ENCODE measurements at places on chromosomes 13 and 19.

- no peak overlapping the region for H3K4me3 ChIP-seq
- peaks cover 7% of the 10 kb centered on the region for H3K4me1 ChIP-seq
- DNase-seq: no peak
- no peak overlapping the region for H3K27ac ChIP-seq
- H3K27me3 ChIP-seq: peaks cover 21% of the 10 kb centered on the region
These were observed 38.4 kb upstream of the RCBTB2 start for GRCh38 chr13:48571126-48571913.

DNA sequence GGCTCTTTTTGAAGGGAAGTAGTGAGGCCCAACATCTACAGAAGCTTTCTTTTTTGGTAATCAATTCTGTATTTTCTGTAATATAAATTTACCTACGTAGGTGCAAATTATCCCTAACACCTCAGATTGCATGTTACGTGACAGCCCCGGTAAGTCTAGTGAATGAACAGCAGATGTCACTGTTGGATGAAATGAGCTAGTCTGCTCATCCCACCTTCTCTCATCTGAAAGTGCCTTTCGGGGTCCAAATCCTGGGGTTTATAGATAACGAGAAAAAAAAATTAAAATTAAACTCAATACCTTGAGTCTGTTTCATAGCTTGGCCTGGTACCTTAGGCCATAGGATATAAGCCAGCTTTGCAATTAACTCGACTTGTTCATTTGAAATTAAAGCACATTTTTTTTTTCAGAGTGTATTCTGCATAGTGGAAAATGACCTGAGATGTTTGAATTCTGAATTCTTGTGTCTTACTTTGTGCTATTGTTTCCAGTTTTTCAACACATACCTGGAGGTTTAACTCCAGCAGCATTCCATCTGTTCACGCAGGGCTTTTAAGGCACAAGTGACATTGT, 548.2 kb downstream of the GPC5 start:
- H3K27me3 ChIP-seq: no peaks in the 10 kb centered on the region
- no peak overlapping the region for H3K4me3 ChIP-seq
- H3K27ac ChIP-seq: no peak overlapping the region
- DNase-seq: no peak
- no peaks in the 10 kb centered on the region for H3K4me1 ChIP-seq
- H3K36me3 ChIP-seq: no peaks in the 10 kb centered on the region

DNA sequence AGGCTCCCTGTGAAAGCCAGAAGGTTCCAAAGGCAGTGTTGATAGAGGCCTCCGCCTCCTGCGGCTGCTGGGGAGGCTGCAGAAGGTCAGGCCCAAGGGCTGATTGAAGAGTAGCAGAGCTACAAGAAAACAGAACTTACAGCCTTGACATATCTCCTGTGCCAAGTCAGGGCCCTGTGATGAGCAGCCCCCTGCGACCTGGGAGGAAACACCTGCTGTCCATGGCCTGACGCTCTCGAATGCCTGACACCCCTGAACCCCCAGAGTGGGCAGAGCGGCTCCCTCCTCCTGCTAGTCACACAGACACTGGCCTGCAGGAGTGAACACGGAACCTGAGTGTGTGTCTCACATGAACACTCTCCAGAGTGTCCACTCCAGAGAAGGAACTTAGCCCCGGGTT, 38.2 kb upstream of the TUBGCP3 start:
- H3K27me3 ChIP-seq: peaks cover 6% of the 10 kb centered on the region
- H3K4me3 ChIP-seq: no peak overlapping the region
- H3K36me3 ChIP-seq: no peaks in the 10 kb centered on the region
- no peak for DNase-seq
- H3K27ac ChIP-seq: no peak overlapping the region

DNA sequence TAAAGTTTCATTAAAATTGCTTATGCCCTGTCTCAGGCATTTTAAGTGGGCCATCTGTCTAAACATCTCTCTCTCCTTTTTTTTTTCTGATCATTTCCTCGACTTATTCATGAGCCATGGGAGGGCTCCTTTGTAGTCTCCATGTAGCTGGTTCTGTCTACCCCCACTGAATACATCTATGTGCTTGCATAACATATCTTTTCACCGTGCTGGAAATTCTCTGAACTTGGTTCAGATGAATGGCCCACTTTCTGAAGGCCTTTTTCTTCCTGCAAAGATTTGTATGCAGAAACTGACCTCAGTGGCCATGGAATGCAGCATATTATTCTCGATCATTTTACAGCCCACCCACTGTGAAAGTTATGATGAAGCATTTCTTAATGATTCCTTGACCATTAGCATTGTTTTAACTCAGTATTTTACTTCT, 225.3 kb downstream of the GGACT start:
- H3K4me1 ChIP-seq: peaks cover 6% of the 10 kb centered on the region
- no peaks in the 10 kb centered on the region for H3K27me3 ChIP-seq
- no peak overlapping the region for H3K27ac ChIP-seq
- DNase-seq: no peak
- H3K36me3 ChIP-seq: no peaks in the 10 kb centered on the region

- no peak overlapping the region for H3K27ac ChIP-seq
- H3K27me3 ChIP-seq: no peaks in the 10 kb centered on the region
- H3K36me3 ChIP-seq: peaks cover 32% of the 10 kb centered on the region
These were observed 55.5 kb downstream of the CYSLTR2 start for GRCh38 chr13:48709213-48709612.
